Naive B cell (primary cell): ENCODE measurements at places on chromosomes 2 and 18. TPM values are rescaled to one million over a fixed set of nuclear protein-coding genes. Genes with fewer than 3 reads are reported as not detected.

DNA sequence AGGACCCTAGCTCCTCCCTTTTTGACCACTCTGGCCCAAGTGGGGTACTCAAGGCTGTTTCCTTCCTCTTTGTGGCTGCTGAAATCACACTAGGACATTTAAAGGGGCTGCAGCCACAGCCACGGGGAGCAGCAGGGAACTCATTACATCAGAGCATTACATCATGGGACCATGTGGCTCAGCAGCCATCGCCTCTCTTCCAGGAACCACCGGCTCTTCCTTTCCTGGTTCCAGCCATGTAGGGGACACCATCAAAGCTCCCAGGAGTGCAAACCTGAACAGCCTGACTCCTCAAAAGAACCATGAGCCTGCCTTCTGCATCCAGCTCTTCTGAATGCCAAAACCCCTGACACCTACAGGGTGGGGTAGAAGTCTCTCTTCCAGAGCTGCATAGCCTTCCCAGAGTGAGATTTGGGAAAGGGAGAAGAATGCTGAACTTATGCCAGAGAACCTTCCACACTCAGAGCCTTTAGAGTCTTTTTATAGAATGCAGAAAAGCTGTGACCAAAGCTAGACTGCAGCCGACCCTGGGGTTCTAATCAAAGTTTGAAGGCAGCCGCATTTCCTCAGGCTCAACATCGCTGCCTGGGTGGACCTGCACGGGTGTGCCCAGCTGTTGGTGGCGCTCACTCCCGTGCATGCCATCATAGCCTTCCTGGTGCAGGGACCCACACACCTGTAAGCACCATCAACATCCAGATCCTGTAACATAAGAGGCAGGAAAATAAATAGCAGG, 121.7 kb downstream of the KLHL29 start:
- peaks cover 17% of the 10 kb centered on the region for H3K27me3 ChIP-seq
- no peaks in the 10 kb centered on the region for H3K36me3 ChIP-seq
- H3K4me1 ChIP-seq = no peaks in the 10 kb centered on the region
- DNase-seq = no peak

- no peaks in the 10 kb centered on the region for H3K36me3 ChIP-seq
- H3K4me3 ChIP-seq = no peak overlapping the region
- no peaks in the 10 kb centered on the region for H3K4me1 ChIP-seq
- peak overlapping the region; percentile 3 for H3K27ac ChIP-seq
- no peak for DNase-seq
These were observed 308.2 kb downstream of the EN1 start for GRCh38 chr2:118539290-118539689.

Gene IL36RN
- not detected for polyA plus RNA-seq

Gene FHOD3
- polyA plus RNA-seq = not detected

Gene CROCC2
- not detected for polyA plus RNA-seq

Gene RAB6D
- not detected for polyA plus RNA-seq

Gene IRS1
- 0.81 TPM for polyA plus RNA-seq

Gene CPO
- polyA plus RNA-seq = not detected
